Inflammatory macrophage treated with lipopolysaccharide for 1 hour (primary cell): ENCODE measurements at places on chromosomes 7 and 10.

DNA sequence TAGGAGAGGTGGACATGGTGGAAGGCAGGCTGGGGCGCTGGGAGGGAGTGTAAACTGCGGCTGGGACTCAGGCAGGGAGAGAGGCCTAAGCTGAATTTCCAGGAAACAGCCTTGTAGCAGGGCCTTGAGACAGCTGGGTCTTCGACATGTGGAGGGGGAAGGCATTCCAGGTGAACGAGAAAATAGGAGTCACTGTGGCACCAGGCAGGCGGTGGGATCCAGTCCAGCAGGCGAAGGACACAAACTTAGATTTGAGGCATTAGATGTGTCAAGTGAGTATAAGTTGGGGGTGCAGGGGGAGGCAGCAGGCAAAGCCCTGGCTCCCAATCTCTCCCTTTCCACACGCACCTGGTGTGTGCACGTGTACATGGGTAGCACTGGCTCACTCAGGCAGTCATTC, 105.3 kb downstream of the PTPN20 start:
- DNase-seq, result no peak

DNA sequence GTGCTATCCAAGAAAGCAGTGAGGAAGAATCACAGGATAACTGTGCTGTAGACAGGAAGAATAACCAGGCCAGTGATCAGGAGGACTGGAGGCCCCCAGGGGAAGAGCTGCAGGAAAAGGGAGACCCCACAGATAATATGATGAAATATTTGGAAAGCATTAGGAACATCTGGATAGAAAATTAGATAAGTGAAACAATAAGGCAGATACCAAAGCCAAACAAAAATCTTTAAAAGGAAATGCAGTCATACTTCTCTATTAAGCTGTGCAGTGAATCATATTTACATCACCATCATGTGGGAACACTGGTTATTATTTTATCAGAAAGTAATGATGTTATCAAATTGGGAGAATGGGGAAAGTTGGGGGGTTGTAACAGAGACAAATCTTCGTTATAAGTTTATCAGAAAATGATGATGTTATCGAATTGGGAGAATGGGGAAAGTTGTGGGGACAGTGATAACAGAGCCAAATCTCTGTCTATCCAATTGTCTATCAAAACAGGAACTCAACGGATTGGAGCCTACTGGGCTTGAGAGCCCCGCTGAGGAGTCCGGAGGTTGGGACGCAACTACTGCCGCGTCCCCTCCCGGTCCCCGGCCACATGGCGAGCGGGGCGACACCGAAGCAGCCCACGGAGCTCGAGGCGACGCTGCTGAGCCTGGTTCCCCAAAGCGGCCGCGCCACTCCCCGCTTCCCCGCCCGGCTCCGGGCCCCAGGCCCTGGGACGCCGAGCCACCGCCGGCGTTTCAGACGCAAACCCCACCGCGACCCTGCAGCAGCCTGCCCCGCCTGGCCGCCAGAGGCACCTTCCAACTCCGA, 14.0 kb upstream of the RALA start:
- DNase-seq, result peak; percentile 83

- no peak for DNase-seq
Observed at GRCh38 chr10:29839826-29840515, 205.2 kb upstream of the SVIL start.

- no peak for DNase-seq
Observed at GRCh38 chr7:116560021-116560970, 35.5 kb downstream of the CAV1 start.

GRCh38 chr10:122280156-122280555, 9.1 kb downstream of the BTBD16 start:
- DNase-seq, result no peak

DNA sequence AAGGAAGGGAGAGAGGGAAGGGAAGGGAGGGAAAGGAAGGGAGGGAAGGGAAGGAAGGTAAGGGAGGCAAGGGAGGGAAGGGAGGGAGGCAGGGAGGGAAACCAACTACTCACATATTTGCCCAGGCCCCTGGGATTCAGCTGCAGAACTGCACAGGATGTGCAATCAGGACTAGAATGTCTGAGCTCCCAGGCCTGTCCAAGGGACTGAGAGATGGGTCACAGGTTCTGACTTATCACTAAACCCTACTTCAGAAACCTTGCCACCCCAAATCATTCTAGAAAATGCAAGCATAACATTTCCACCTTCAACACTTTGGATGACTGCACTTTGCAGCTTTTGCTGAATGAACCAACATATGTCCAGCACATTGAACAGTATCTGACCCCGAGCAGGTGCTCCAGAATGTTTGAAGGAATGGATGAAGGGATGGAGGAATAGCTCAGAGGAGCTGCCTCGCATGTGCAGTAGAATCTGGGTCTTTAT, 245.3 kb downstream of the KCNMA1 start:
- no peak for DNase-seq

GRCh38 chr7:13028036-13028824, 340.8 kb downstream of the ARL4A start:
- no peak for DNase-seq
